CD4-positive, CD25-positive, alpha-beta regulatory T cell (primary cell): ENCODE measurements at places on chromosomes 7 and 10. TPM values are rescaled to one million over a fixed set of nuclear protein-coding genes. Genes with fewer than 3 reads are reported as not detected.

Gene LOXL4
- not detected for total RNA-seq

Gene FASTK
- 92.4 TPM for total RNA-seq

Gene SFMBT2
- total RNA-seq: 21.2 TPM

Gene LDB3
- not detected for total RNA-seq

Gene AQP1
- total RNA-seq: 0.20 TPM

Gene AKR1C8
- total RNA-seq: 3.2 TPM

Gene MAT1A
- total RNA-seq: not detected

- no peak for DNase-seq
Measured at GRCh38 chr7:14590206-14590605, 312.3 kb downstream of the DGKB start.

DNA sequence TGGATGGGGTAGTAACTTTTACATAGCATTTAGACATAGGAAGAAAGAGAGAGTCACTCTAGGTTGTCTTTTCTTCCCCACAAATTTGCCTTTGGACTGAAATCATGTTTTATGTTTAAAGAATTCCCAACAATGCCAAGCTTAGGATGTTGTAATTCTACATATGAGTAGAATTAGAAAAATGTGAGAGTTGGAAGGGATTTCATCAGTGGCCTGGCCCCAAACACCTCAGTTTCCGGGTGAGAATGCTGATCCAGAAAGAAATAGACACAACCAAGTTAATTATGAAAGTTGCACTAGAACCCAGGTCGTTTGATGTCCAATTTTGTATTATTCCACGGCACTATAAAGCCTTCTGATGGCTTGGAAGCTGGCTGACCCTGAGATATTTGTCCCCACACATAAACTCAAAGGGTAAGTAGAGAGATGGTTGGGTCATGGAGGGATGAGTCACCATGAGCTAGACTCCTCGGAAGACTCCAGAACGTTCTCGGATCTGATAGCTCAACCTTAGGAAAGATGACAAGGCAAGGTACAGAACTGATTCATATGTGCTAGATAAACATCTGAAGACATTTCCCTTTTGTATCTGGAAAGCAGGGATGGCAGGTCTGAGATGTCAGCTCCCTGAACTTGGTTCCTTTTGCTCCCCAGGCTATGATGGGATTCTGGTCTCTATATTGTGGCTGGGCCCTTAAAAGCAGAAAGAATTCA is 48.8 kb upstream of the SLC35B4 start:
- no peak for DNase-seq

DNA sequence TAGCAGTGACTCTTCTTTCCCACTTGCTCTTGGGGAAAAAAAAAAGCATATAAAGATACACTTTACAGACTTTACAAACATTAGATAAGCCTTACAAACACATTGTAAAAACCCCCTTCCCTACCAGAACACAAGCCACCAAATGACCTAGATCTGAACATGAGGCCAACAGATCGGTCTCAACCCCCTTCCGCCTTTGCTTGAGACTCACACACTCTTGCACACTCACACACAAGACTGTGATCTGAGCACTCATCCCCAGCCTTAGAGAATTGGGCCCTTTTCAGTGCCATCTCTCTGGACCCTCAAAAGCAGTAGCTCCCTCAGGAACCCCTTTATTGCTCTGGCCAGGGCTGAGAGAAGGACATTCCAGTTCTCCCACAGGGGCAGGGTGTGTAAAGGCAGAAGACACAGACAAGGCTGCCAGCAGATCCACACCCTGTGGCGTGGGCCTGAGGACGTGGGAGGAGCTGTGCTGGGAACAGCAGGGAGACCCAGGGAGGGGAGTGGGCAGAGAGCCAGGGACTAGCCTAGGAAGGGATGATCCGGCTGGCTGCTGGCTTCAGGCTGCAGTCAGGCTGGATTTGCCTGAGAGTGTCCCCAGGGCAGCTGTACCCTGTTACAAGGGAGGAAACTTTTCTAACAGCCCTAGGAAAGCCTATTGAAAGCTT is 206.7 kb downstream of the KIAA1217 start:
- DNase-seq: no peak

GRCh38 chr10:97390091-97390490 is 11.0 kb downstream of the RRP12 start:
- DNase-seq: no peak

DNA sequence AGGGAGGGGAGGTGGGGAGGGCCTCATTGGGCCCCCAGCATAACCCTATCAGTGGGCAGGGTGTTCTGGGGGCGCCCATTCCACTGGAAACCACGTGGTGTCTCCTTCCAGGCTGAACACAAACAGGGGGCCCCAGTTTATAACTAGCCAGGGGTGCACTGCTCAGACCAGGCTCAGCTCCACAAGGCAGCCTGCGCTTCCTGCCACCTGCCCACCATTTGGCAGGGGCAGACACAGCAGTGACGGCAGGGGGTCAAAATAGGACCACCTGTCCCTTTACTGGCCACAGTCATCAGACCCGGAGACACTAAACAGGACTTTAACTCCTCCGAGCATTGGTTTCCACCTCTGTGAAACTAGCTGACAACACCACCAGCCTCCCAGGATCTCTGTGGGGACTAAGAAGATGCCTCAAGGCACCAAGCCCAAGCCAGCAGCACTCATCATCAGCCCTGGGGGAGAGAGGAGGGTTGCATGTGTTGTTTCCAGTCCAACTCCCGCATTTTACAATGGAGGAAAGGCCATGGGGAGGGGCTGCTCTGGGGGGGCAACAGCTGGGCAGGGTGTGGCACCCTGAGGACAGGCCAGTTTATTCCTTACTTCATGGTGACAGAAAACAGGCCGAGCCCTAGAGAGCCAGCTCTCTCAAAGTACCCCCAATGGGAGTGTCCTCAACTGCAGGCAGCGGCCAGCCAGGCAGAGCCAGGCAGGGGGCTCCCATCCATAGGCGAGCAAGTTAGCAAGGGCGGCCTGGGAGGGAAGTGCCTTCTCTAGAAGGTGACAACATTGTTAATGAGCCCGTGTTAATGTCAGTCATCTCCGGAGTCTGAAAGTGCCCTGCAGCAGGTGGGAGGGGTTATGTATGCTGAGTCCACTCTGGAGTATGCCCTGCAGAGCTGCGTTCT is 127.6 kb downstream of the TNS3 start:
- no peak for DNase-seq

DNA sequence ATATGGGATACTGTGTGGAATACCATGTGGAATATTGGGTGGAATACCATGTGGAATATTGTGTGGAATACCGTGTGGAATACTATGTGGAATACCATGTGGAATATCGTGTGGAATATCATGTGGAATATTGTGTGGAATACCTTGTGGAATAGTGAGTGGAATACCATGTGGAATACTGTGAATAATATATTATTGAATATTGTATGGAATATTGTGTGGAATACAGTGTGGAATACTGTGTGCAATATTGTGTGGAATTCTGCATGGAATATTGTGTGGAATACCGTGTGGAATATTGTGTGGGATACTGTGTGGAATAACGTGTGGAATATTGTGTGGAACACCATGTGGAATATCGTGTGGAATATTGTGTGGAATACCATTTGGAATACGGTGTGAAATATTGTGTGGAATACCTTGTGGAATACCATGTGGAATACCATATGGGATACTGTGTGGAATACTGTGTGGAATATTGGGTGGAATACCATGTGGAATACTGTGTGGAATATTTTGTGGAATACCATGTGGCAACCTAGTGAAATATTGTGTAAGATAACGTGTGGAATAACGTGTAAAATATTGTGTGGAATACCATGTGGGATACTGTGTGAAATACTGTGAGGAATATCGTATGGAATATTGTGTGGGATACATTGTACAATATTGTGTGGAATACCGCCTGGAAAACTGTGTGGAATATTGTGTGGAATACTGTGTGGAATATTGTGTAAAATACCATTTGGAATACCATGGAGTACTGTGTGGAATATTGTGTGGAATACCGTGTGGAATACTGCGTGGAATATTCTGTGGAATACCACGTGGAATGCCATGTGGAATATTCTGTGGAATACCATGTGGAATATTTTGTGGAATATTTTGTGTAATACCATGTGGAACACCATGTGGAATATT is 133.9 kb upstream of the CHST15 start:
- DNase-seq: no peak

- DNase-seq: no peak
Measured at GRCh38 chr10:49135575-49136313, 1.9 kb upstream of the FAM170B start.

- no peak for DNase-seq
Measured at GRCh38 chr10:47225928-47226645, 73.9 kb upstream of the GDF10 start.

DNA sequence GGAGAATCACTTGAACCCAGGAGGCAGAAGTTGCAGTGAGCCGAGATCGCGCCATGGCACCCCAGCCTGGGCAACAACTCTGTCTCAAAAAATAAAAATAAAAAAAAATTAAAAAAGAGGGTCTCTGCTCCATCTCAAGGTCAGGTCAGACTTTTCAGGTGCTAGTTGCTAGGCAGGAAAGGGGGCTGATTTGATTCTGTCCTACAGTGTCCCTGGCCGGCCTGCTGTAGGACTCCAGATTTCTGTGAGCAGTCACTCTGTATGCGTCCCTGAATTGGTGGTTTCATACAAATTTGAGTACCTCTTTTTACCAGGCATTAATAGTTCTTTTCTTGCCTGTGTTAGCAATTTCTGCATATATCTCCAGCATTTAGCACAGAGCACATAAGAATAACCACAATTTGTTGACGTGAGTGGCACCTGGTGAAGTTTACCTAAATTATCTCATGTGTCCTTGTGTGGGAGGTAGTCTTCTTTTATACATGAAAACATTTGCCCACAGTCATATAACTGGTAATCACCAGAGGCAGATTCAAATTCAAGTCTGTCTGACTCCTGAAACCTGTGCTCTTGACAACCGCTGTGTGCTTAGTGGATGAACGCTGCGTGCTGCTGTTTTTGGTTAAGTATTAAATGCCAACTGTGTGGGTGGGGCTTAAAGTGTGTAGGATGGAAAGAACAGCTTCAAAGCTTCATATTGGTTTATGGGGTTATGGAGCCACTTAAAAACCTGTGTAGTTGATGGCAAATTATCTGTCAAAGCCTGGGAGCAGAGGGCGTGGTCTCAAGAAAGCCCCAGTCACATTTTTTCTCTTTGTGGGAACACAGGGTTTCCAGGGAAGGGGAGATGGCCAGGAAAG is 3.2 kb upstream of the ZNF775 start:
- DNase-seq: peak; percentile 16

DNA sequence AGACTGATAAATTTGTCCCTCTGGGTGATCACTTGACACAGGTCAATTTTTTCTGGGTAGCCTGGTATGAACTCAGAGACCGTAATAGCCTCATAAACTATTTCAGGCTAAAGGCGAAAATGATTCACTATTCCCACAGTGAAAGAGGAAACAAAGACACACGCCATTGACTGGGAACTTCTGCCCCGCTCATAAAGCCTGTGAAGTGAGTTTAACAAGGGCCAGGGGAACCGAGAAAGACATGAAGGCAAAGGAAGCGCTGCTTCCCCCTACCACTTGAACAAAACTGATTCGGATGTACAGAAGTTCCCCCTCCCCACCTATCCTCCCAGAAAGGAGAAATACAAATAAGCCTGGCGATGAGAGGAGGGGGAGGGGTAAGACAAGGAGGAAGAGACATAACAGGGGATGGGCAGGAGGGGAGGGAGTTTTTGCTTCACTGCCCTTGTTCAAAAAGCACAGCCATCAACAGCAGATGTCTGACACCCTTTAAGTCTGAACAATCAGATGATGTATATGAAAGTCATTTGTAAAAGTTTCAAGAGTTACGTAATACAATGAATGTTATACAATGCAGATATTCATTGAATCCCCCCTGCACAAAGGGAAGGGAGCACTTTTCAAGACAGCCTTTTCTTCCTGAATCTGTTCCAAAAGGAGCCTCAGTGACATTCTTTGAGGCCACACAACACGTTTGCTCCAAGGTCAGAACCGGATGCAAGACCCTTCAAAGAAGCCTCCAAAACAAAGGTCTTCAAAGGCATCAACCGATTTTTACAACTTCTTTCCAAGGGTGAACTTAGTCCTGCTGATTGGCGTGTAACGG is 734 bp downstream of the ABCB4 start:
- no peak for DNase-seq

GRCh38 chr10:123309731-123310130 is 155.5 kb downstream of the BUB3 start:
- DNase-seq: no peak

GRCh38 chr7:132049462-132050304 is 493.3 kb upstream of the PODXL start:
- peak; percentile 18 for DNase-seq
